ENCODE measurements at places on chromosomes 6 and 20.
A peak's percentile ranks its signal among the peaks of the same experiment; 100 is the strongest.

DNA sequence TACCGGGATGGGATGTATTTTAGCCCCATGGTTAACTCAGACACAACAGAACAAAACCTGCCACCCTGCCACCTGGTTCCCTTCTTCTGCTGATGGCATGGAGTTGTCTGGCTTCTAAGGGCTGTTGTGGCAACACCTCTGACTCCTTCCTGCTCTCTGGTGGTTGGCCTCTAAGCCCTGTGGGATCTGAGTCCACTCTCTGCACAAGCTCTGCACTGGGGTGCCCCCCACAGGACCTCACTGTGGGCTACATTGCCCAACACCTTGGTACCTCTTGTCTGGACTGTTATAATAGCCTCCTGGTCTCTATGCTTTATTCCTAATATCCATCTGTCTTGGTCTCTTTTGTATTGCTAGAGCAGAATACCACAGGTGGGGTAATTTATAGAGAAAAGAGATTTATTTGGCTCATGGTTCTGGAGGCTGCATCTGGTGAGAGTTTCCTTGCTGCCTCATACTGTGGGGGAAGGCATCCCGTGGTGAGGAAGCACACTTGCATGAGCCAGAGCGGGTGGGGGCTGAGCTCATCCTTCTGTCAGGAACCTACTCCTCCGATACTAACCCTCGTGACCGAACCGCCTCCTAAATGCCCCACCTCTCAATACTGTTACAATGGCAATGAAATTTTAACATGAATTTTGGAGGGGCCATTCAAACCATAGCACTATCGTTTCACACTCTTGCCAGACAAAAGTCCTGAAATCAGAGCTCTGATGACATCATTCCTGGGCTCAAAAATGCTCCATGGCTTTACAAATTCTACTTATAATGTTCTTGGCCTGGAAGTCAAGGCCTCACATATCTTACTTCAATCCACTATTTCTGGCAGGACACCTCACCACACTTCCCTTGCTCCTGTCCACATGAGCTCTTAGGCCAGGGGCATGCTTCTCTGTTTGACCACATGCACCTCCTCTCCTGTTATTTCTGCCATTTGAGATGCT lies 127.2 kb downstream of the PAX1 start:
- DNase-seq, result no peak

GRCh38 chr6:125469915-125470314 lies 168.1 kb upstream of the HDDC2 start:
- DNase-seq, result no peak

GRCh38 chr20:38168791-38169589 lies 3.9 kb upstream of the TGM2 start:
- DNase-seq, result no peak

DNA sequence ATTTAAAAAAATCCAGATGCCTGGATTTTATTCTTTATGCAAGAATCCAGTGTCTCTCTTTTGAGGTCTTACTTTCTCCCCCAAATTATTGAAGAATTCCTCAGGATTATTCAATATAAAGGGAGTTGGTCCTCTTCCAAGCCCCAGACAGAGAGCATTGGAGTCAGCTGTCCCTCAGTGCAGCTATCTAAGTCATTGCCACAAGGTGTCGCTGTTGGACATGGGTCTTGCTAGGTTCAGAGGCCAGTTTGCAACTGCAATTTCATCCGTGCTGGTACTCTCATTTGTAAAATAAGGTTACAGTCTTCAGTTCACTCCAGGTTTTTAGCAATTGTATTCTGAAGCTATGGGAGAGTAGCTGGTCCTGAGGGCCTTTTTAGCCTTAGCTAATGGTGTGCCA lies 27.8 kb downstream of the CCN2 start:
- DNase-seq, result no peak

- no peak for DNase-seq
These were observed 98.0 kb downstream of the EPB41L2 start for GRCh38 chr6:130964808-130965604.

DNA sequence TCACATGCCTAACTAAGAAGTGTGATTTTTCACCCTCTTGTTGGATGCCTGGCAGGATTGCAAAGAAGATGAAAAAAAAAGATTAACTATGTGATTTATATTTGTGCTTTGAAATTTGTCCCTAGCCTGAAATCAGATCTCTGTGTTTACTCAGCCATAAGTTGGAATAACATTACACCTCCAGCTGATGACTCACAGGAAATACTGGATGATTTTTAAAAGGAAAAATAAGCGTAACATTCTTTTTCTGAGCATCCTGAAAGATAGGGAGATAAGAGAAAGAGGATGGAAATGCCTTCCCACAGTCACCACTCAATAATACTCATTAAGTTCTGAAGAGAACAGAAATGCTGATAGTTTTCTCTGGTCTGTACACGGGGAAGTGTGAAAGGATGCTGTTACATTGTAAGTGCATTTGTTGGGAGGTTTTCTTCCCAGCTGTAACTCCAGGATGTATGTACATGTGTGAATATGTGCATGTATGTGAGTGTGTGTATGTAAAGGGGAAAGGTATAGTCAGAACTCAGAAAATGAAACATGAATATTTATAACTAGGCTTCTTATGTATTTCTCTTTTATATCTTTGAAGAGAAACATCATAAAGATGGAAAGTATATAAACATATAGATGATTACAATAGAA lies 37.4 kb upstream of the RIPPLY2 start:
- DNase-seq, result no peak

DNA sequence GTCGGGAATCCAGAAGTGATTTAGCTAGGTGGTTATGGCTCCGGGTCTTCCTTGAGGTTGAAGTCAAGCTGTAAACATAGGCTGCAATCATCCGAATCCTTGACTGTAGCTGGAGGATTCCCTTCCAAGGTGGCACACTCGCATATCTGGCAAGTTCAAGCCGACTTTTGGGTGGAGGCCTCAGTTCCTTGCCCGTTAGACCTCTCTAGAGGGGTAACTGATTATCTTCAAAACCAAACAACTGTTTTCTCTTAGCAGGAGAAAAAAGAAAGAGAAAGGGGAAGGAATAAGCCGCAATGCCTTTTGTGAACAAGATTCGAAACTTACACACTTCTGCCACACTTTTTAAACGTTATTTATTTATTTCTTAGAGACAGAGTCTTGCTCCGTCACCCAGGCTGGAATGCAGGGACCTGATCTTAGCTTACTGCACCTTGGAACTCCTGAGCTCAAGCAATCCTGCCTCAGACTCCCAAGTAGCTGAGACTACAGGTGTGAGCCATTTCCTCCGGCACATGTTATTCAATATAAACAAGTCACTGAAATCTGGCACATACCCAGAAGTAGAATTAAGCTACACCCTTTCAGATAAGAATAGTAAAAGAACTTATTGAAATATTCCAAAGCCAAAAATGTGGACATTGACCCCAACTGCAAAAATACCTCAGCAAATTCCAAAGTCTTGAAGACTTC lies 76.3 kb downstream of the HFE start:
- DNase-seq, result no peak

GRCh38 chr20:9331707-9332435 lies 182.5 kb upstream of the LAMP5 start:
- no peak for DNase-seq

DNA sequence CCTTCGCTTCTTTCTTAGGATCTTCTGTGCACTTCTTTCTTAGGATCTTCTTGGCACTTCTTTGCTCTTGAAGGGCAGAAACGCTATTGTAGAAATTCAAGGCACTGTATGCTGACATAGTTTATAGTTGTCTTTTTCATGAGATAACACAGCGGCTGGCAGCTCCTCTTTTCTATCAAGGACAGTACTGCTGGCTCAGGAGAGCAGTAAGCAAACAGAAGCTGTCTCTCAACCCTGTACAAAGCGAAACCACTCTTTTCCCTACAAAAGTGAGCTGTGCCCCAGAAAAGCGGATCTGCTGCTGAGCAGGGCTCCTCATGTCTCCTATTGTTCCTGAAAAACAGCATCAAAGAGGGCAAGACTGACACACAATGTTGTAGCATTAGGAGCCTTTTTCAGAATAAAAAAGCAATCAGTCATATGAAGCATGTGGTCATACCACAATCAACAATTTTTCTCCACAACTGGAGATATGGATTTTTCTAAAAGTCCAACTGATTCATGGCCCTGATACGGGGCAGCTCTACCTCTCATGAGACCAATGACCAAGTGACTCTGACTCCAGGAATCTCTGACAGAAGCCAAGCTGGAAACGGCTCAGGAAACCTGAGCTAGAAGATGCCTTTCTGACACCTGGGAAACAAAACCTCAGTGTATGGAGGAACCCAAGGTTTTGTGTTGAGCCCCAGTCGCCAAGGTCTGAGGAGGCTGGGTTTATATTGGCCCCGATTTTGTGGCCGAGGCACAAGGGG lies 255.9 kb downstream of the ESR1 start:
- no peak for DNase-seq

DNA sequence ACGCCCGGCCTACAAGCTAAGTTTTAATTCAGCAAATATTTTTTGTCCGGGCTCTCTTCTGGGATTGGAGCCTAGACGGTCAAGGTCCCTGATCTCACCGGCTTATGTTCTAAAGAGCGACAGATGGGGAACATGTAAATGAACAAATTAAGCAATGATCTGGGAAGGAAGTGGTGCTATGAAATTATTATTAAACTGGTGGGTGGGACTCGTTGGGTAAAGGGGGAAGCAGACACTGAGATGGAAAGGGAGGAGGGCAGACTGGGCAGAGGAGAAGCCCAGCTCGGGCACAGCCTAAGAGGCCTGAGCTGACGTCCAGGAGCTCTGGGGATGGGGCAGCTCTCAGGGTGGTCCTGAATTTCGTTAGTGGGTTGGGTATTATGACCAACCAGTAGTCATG lies 81.8 kb upstream of the AGPAT4 start:
- DNase-seq, result no peak

DNA sequence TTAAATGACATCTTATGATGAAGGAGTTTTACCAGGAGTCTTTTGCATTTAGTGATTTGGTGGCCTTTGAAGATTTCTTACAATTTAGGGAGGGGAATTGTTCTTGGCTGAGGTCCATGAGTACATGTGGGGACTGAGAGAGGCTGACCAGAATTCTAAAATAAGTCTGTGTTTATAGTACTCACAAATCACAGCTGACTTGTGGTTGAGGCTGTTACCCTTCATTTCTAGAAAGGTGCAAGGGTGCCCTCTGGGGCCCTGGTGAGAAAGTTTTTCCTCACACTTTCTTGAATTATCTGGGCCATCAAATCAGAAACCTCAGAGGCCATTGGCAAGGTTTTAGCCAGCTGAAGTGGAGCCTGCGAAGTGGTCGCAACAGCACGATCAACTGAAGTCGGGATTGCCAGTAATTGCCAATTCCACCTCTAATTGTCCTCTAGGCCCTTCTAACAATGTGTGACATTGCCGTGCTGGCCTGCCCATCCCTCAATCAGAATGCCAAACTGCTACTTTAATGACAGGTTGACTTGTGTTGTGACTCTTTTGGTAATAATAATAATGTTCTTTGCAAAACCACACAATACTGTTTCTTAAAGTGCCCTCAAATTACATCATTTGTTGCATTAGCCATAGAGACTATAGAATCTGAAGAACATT lies 221.6 kb downstream of the OGFRL1 start:
- peak; percentile 35 for DNase-seq

DNA sequence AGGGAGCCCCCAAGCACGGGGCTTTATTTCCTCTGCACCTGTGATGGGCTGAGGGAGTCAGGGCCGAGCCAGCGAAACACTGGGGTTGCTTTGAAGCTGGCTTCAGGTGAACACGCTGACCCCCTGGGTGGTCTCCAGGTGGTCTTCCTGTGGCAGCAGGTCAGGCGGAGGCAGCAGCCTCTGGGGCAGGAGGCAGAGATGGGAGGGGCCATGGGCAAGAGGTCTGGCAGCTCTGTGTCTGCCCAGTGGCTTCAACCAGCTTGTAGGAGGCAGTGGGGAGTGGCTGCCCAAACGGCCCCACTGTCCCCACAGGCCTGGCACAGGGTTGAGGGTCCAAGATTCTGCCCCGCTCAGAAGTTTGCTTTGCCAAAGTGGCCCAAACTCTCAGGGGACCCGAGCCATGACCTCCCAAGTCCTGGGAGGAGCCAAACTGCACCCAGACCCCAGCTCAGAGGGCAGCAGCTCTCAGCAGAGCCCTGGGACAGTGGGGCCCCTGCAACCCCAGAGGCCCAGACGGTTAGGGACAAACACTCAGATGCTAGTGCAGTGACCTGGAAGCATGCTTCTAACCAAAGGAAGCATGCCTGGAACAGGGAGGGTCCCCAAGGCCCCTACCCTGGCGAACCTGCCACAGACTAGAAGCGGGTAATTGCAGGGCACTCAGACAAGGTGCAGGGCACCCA lies 15.3 kb downstream of the NTSR1 start:
- no peak for DNase-seq

- no peak for DNase-seq
These were observed 193.7 kb upstream of the PROKR2 start for GRCh38 chr20:5510446-5510845.

GRCh38 chr6:93182938-93183479 lies 236.3 kb downstream of the EPHA7 start:
- no peak for DNase-seq

GRCh38 chr6:137805622-137806021 lies 61.4 kb upstream of the TNFAIP3 start:
- DNase-seq, result no peak

DNA sequence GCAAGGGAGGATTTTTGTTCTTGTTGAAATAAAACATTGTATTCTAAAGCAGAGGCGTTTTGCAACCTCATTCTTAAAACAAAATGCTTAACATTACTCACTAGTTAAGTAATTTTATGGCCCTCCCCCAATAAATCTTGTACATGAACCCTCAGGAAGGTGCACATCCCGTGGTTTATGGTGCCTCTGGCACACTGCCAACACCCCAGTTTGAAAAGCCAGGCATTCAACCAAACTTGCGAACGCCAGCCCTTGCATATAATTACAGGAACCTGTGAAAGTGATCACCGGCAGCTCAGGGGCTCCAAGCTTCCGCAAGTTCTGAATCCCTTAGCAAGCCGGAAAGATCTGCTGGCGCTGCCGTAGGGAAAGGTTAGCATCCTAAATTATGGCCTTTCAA lies 1109.0 kb upstream of the FLRT3 start:
- peak; percentile 1 for DNase-seq

DNA sequence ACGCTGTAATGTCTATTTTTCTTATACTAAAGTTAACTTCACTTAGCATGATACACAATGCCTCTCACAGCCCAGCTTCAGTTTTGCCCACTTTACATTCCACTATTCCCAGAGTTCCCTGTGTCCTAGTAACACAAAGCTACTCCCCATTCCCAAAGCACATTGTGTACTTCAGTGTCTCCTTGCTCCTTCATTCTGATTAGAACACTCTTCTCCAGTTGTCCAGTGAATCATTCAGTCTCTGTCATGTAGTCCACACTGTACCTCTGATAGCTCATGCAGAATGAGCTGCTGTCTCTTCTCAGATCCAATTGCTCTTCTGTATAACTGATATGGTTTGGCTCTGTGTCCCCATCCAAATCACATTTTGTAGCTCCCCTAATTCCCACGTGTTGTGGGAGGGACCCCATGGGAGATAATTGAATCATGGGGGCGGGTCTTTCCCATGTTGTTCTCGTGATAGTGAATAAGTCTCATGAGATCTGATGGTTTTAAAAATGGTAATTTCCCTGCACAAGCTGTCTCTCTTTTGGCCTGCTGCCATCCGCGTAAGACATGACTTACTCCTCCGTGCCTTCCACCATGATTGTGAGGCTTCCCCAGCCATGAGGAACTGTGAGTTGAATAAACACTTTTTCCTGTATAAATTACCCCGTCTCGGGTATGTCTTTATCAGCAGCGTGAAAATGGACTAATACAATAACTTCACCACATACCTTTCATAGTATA lies 2.1 kb upstream of the TMX4 start:
- DNase-seq, result no peak

All from fibroblast of skin of left biceps (primary cell).